Activated CD4-positive, CD25-positive, alpha-beta regulatory T cell (primary cell): ENCODE measurements at places on chromosomes 4 and X.

GRCh38 chrX:121579016-121579760, 531.8 kb downstream of the GLUD2 start:
- no peak for DNase-seq

- no peak for DNase-seq
Measured at GRCh38 chrX:25226151-25226550, 210.4 kb upstream of the ARX start.

GRCh38 chr4:184384810-184385557, 89.4 kb downstream of the IRF2 start:
- DNase-seq: no peak

GRCh38 chrX:153829549-153829798, 870 bp downstream of the PDZD4 start:
- DNase-seq: no peak

GRCh38 chr4:138255917-138256597, 13.9 kb upstream of the SLC7A11 start:
- DNase-seq: no peak

- DNase-seq: no peak
Measured at GRCh38 chrX:18938710-18939109, 45.2 kb downstream of the PHKA2 start.

GRCh38 chrX:153723351-153724251, 586 bp downstream of the BCAP31 start:
- no peak for DNase-seq

- no peak for DNase-seq
Measured at GRCh38 chrX:37912304-37912703, 64.9 kb upstream of the DYNLT3 start.

GRCh38 chr4:145863191-145863590, 75.4 kb downstream of the ZNF827 start:
- DNase-seq: no peak

GRCh38 chrX:64206556-64207162, 1.2 kb upstream of the AMER1 start:
- no peak for DNase-seq

- DNase-seq: no peak
Measured at GRCh38 chr4:24471486-24472160, 112.7 kb downstream of the DHX15 start.

- no peak for DNase-seq
Measured at GRCh38 chr4:10320130-10320529, 137.1 kb downstream of the ZNF518B start.

DNA sequence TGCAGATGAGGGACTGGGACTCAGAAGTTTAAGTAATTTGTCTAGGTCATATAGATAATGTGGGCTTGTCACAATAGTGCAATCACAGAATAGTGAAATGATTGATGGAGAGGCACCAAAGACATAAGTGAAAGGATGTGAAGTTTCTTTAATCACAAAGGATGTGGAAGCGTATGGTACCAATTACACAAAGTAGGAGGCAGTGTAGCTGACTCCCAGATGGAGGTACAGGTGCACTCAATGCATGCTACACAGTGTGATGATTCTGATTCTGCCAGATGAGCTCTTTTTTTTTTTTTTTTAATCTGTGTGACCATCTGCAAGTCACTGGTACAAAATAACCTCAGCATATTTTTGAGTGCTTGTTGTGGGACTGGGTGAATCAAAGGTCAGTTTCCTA, 411.3 kb downstream of the SPRY1 start:
- no peak for DNase-seq

GRCh38 chrX:71990518-71990917, 79.9 kb downstream of the NHSL2 start:
- no peak for DNase-seq

- DNase-seq: no peak
Measured at GRCh38 chr4:156169011-156169410, 215.3 kb upstream of the CTSO start.
